ENCODE measurements at places on chromosomes 4 and X.

GRCh38 chr4:69957209-69957608 is 8.3 kb downstream of the CSN2 start:
- no peak for DNase-seq

- no peak for DNase-seq
Observed at GRCh38 chr4:161828061-161828460, 335.7 kb downstream of the FSTL5 start.

GRCh38 chrX:30943984-30944383 is 54.9 kb upstream of the TAB3 start:
- no peak for DNase-seq

DNA sequence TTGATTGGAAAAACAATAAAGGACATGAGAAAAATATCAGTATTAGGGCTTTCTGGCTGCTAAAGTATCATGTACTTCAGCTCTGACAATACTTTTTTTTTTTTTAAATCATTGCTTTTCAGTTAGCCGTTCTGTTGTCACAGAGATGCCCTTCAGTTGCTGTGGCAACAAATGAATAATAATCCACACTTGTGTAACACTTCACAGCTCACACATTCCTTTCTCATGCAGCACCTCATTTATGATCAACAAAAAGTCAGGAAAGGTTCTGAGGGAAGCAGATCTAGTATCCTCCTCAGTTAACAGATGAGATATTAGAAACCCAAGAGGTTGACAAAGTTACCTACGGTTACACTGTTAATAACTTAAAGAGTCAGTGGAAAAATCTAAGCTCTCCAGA is 444.2 kb upstream of the SLIT2 start:
- DNase-seq, result no peak

DNA sequence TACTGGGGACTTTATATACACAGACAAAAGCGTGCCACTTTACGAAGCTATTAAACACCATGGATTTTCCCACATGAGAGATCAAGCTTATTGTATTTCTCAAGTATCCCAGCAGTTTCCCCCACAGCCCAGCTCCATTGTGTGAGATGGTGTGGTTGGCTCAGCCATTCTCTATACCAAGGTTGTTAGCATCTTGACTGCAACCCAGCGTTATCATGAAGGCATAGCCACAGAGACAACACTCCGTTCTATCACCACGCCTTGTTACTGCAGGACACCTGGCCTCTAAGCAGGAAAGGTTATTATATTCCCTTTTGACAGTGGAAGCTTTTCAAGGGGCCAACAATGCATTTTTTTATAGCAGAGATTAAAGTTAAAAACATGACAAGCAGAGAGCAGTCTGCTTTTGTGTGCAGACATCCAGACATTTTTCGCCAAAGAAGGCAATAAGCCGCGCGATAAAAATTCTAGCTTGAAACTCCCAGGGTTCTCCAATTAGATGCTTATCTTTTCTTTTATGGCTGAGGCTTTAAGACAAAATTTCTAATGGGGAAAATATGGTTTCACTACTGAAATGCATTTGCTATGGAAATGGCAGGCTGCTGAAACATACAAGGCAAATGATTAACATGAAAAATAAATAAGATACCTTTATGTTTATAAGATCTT is 206.1 kb downstream of the MID1 start:
- DNase-seq, result no peak

GRCh38 chr4:172809319-172809718 is 359.3 kb upstream of the GALNT7 start:
- DNase-seq, result no peak

- no peak for DNase-seq
Observed at GRCh38 chr4:41388080-41388479, 131.4 kb downstream of the UCHL1 start.

GRCh38 chr4:152996111-152996571 is 60.0 kb downstream of the FHDC1 start:
- peak; percentile 14 for DNase-seq

DNA sequence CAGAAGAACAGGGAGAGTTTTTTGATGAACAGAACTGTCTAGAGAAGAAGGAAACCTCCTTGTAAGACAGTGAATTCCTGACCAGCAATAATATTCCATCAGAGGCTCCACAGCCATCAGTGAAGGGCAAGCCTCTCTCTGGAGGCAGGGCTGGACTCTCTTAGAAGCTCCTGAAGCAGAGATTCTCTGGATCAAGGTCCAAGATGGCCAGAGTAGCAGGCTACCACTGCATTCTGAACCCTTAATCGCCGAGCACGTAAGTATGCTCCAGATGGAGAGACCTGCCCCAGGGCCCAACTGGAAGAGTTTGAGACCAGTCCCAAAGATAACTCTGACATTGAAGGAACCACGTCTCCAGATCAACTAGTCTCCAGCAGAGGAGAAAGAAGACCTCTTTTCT is 16.4 kb downstream of the GABRE start:
- no peak for DNase-seq

DNA sequence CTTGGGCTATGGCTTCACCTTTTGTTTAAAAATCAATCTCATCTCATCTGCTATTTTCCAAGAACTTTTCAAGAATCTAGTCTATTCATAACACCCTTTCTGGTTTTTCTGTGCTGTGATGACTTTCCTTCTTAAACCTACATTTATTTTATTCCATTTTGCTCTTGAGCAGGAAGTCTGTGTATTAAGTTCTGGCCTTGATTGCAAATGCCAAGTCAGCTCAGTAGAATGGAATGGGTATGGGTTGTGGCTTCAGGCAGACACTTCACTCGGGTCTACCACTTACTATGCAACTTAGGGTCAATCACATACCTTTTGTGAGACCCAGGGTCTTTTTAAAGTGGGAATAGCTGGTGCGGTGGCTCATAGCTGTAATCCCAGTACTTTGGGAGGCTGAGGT is 522.3 kb downstream of the TRIML1 start:
- no peak for DNase-seq

DNA sequence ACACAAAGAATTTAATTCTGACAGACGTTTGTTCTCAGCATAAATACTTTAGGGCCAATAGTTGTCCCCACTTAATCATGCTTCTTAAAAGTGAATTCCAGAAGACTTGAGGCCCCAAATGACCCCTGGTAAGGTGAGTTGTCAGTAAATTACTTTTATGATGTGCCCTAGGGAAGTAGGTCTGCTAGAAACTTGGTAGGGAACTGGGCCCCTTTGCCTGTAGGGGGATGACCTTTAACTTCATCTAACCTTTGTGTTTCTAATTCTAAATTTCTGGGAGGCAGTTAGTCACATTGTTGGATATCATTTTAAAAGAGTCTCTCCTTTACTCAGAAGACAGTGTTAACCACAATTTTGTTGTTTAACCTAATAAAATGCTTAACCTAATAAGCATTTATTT is 28.8 kb downstream of the HHIP start:
- no peak for DNase-seq

- DNase-seq, result no peak
Observed at GRCh38 chr4:112519689-112520597, 4.0 kb upstream of the NEUROG2 start.

DNA sequence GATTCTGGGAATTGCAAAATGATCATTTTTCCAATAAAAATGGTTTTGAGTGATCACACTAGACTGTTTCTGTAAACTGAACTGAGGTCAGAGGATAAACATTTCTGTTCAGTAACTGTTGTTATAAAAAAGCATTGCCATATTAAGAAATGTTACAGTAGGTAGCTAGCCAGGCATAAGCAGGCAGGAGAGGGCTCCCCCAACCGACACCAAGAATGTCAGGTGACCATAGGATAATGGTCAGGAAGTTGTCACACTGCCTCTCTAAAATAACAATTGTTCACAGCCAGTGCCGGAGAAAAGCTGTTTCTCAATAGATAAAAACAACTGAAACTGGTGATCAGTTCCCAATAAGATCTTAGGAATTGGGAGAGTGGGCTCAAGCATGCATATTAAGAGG is 306.2 kb upstream of the SLIT2 start:
- no peak for DNase-seq

DNA sequence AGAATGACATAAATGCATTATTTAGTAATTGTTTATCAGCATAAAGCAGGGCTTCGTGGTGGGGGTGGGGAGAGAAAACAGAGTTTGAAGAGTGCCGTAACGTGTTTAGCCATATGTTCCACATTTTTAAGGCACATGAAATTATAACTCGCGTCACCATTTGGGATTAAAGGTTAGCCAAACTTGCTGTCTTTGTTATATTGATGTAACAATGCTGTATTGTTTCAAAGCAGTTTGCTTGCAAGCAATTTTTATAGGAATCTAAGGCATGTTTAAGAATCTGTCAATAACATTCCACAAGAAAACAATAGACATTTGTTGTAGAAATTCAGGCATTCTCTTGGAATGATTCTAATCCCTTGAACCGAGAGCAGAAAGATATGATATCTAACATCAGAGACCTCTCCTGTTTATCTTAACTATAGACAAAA is 78.3 kb downstream of the CLDN22 start:
- no peak for DNase-seq

GRCh38 chr4:71461422-71461821 is 122.6 kb downstream of the SLC4A4 start:
- DNase-seq, result no peak

DNA sequence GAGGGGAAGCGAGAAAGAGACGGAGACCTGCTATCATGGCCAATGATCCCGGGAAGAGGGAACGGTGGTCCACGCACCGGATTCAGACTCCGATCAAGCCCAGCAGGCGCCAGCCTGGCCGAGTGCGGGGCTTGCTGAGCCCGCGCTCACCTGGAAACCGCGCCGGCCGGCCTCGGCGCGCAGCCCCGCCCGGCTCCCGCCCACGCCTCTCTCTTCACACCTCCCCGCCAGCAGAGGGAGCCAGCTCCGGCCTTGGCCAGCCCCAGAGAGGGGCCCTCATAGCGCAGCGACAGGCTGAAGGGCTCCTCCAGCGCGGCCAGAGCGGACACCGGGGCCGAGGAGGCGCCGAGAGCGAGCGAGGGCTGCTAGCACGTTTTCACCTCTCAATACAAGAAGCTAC is 36.8 kb upstream of the SPANXN2 start:
- DNase-seq, result no peak

DNA sequence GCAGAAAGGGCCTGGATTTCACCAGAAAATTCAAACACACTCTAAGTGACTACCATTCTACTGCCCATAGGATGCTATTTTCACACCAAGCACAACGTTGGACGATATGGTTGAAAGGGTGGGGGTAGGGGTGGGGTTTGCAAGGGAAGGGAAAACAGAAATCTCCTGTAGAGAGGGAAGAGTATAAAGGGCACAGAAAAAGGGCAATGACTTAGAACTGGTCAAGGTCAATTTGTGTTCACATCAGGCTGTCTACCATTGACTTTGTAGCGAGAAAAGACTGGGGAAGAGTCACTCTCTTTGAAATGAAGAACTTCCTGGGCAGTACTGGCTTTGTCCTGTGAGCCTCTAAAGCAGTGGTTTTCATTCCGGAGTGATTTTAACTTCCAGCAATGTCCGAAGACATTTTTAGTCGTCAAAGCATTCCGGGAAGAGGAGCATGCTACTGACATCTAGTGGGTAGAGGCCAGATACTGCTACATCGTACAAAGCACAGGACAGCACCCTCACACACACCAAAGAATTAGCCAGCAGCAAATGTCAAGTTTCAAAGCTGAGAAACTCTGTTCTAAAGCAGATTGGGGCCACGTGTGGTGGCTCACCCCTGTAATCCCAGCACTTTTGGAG is 48.4 kb upstream of the SLC7A3 start:
- DNase-seq, result no peak

All from midbrain (tissue), 1 donor.